Mesothelial cell of epicardium (in vitro differentiated cells): ENCODE measurements at places on chromosomes 1 and 21.

DNA sequence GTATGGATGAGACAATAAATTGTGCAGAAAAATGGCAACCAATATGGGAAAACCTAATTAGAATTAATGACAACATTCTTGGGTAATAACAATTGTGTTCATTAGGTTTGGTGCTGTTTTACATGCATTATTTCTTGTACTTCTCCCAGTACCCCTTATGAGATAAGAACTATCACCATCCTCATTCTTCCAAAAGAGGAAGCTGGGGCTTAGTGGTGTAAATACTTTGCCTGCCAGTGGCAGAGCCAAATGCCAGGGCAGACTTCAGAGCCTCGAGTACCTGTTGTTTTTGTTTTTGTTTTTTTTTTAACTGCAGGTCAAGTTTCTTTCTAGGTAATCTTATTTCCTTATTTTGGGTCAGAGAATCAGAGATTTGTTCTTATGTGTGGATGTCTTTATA lies 206.4 kb downstream of the RHOU start:
- H3K4me1 ChIP-seq = peaks cover 22% of the 10 kb centered on the region
- no peaks in the 10 kb centered on the region for H3K27me3 ChIP-seq
- no peaks in the 10 kb centered on the region for H3K36me3 ChIP-seq
- no peak overlapping the region for H3K27ac ChIP-seq
- no peak for DNase-seq

DNA sequence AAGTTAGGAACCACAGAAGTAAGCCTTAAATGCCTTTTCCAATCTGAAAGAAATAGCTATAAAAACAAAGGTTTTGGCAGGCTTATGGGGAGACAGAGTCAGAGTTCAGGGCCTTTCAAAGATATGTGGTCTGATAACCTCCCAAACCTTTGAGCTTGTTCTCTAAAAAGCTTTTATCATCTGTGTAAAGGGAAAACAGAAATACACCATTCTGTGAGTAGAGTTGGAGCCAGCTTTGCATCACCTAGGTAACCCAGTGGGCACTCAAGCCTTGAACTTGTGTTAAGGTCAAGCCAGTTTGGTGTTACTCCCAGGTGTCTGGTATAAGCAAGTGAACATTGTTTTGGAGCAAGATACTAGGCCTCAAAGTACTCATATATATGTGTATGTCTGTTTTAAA lies 50.1 kb downstream of the LAMC1 start:
- H3K27me3 ChIP-seq = no peaks in the 10 kb centered on the region
- no peaks in the 10 kb centered on the region for H3K36me3 ChIP-seq
- no peak for DNase-seq
- no peak overlapping the region for H3K27ac ChIP-seq

GRCh38 chr1:246784621-246785493 lies 60.6 kb downstream of the SCCPDH start:
- no peaks in the 10 kb centered on the region for H3K27me3 ChIP-seq
- H3K4me1 ChIP-seq = peaks cover 10% of the 10 kb centered on the region
- H3K4me3 ChIP-seq = no peak overlapping the region
- no peak for DNase-seq

DNA sequence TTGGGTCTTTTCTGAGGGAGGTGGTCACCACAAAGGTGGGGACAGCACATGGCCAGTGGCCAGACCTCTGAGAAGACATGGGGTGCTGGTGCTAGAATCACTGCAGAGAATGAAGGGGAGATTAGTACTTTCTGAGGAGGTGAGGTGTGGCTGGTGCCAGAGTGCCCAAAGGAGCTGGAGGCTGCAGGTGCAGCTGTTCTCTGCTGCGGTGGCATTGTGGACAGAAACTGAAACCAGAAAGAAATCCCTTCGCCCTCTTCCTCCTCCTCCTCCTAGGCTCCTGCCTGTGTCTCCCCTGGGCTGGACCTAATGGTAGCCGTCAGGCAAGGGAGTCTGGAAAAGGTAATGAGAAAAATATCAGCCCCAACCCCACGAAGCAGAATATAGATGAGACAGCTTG lies 261.7 kb downstream of the TM2D1 start:
- peaks cover 19% of the 10 kb centered on the region for H3K36me3 ChIP-seq
- no peak for DNase-seq
- no peaks in the 10 kb centered on the region for H3K27me3 ChIP-seq

DNA sequence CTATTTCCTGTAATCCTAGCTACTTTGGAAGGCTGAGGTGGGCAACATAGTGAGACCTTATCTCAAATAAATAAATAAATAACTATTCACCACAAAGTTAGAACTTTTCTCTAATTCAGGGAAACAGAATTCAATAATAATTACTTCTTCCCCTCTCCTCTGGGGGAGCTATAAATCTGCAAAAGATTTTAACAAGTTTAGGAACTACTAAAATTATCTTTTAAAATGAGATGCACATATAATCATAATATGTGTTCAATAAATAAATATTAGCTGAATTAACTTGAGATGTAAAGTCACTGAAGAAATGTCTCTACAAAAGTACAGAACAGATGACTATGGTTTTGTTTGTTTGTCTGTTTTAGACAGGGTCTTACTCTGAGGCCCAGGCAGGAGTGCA lies 14.1 kb downstream of the WDR47 start:
- DNase-seq = no peak
- no peak overlapping the region for H3K27ac ChIP-seq

DNA sequence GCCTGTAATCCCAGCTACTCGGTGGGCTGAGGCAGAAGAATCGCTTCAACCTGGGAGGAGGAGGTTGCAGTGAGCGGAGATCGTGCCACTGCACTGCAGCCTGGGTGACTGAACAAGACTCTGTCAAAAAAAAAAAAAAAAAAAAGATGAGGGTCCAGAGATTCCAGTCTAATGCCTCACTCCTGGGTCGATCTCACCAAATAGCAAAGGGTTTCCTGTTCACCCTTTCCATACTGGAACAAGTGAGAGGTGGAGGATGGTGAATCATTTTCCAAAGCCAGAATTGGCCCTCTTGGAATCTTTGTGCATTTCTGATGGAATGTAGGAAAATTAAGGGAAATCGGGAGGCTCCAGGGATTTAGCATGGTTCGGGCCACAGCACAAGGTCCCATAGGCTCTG lies 58.1 kb upstream of the ZNF648 start:
- H3K27ac ChIP-seq = no peak overlapping the region
- no peaks in the 10 kb centered on the region for H3K36me3 ChIP-seq
- H3K4me1 ChIP-seq = peaks cover 32% of the 10 kb centered on the region
- no peak overlapping the region for H3K4me3 ChIP-seq
- H3K27me3 ChIP-seq = no peaks in the 10 kb centered on the region

GRCh38 chr21:29194847-29195246 lies 64.4 kb downstream of the MAP3K7CL start:
- H3K4me3 ChIP-seq = no peak overlapping the region
- no peaks in the 10 kb centered on the region for H3K36me3 ChIP-seq
- H3K4me1 ChIP-seq = peaks cover 15% of the 10 kb centered on the region
- DNase-seq = no peak
- H3K27ac ChIP-seq = peak overlapping the region; percentile 19

DNA sequence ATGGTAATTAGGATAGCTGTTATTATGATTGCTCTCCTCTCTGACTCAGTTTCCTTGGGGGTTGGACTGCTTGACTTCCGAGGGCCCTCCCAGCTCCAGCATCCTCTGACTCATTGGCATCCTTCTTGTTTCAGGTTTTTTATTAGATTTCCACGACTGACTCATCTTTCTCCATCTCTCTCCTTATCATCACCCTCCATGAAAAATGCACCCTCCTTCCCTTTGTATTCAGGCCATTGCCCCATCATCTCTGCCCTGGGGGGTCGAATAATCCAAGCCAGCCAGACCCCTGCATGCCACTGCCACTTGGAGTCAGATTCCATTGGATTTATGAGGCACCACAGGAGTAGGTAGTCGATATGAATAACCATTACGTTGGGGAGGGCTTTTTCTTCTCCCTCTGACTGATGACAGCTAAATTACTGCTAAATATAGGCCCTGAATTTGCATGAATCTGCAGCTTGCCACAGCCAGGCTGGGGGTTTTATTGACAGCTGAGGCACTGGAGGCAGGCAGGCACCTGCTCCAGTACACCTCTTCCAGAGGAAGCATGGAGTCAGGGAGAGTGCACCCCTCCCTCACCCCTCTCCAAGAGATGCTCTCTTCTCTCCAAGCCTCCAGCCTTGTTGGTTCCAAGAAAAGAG lies 91.7 kb downstream of the C1orf94 start:
- H3K36me3 ChIP-seq = no peaks in the 10 kb centered on the region
- no peak for DNase-seq
- no peak overlapping the region for H3K4me3 ChIP-seq
- peaks cover 48% of the 10 kb centered on the region for H3K27me3 ChIP-seq
- no peak overlapping the region for H3K27ac ChIP-seq

GRCh38 chr21:44758781-44759627 lies 42.6 kb downstream of the UBE2G2 start:
- DNase-seq = peak; percentile 34
- no peak overlapping the region for H3K27ac ChIP-seq
- no peak overlapping the region for H3K4me3 ChIP-seq
- H3K27me3 ChIP-seq = no peaks in the 10 kb centered on the region
- H3K4me1 ChIP-seq = peaks cover 3% of the 10 kb centered on the region
- H3K36me3 ChIP-seq = peaks cover 5% of the 10 kb centered on the region

GRCh38 chr1:154906621-154907081 lies 29.9 kb downstream of the PMVK start:
- no peak overlapping the region for H3K4me3 ChIP-seq
- no peaks in the 10 kb centered on the region for H3K4me1 ChIP-seq
- H3K27ac ChIP-seq = no peak overlapping the region
- no peak for DNase-seq

DNA sequence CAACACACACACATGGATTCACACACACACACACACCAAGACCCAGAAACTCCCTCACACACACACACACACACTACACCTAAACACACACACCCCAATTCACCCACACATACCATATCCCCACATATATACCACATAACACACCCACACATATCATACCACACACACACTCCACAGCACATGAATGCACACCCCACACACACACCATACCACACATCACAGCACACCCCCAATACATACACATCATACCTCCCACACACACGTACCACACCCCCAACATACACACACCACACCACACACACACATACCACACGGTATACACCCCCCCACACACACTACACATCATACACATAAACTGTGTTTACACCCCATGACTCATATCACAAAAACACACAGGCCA lies 80.0 kb downstream of the DMRTB1 start:
- DNase-seq = no peak
- H3K4me1 ChIP-seq = peaks cover 16% of the 10 kb centered on the region
- H3K36me3 ChIP-seq = no peaks in the 10 kb centered on the region
- no peak overlapping the region for H3K4me3 ChIP-seq
- peaks cover 25% of the 10 kb centered on the region for H3K27me3 ChIP-seq

DNA sequence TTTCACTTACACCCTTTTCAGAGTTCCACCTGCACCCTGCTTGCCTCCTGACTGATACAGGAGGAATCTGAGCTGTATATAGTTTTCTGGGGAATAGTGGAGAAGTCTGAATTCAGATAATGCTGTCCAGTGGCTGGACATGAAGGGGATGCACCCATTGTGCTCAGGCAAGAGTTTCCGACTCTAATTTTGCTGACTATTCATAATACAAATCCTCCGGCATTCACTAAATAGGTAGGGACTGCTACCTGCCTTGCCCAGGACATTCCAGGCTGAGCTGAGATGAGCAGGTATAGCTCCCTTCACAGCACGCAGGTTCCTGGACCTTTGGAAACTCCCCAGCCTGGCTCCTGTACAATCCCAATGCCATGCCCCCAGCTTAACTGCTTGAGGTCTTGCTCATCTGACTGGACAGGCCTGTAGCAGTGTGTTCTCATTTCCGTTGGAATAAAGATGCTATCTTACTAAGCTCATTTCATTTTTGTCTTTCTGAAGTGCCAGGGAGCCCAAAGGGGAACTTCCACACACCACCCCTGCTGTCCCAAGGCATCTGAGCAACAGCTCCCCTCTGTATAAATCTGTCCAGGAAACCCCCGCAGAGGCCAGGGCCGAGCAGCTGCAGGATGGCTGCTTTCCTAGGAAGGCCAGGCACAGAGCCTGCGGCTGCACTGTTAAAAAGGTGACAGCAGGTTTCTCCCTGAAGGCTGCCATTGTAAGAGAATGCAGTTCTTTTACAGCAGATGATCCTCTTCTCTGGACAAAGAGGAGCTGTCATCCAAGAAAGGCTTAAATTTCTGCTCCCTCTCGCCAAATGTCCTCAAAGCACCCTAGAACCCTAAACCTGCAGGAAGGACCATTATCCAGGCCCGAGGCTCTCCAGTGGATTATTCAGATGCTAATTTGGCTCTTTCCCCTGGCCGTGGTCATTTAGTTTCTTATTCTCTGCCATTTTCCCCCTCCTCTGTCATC lies 21.7 kb upstream of the VASH2 start:
- peak overlapping the region; percentile 72 for H3K27ac ChIP-seq
- peaks cover 14% of the 10 kb centered on the region for H3K4me1 ChIP-seq
- H3K36me3 ChIP-seq = no peaks in the 10 kb centered on the region
- DNase-seq = no peak
- no peak overlapping the region for H3K4me3 ChIP-seq

GRCh38 chr1:228463559-228464455 lies 23.4 kb upstream of the RNF187 start:
- peaks cover 81% of the 10 kb centered on the region for H3K27me3 ChIP-seq
- peaks cover 28% of the 10 kb centered on the region for H3K4me1 ChIP-seq
- H3K36me3 ChIP-seq = no peaks in the 10 kb centered on the region
- H3K4me3 ChIP-seq = peak overlapping the region; percentile 78
- H3K27ac ChIP-seq = no peak overlapping the region

DNA sequence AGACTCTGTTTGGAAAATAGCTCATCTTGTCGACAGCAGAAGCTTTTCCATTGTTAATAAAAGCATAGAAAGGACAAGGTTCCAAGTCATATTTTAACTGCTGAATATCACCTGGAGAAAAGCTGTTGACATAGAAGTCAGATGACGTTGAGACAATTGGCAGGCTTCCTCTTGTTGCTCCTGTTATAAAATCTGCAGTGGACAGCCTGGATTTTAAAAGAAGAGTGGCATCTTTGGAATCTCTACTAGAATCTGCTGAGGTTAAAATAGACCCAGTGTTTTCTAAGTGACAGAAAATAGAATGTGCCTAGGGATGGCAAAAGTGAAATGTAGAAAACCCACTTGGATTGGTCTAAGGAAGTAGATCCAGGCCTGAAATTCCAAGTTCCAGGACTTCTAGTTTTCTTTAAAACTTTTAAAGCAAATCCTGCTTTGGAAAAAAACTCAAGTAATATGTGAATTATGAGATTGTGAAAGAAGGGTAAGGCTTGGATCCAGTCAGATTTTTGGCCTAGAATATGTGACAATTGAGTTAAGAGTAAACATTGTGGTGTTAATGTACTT lies 53.6 kb upstream of the NEXN start:
- H3K27me3 ChIP-seq = no peaks in the 10 kb centered on the region
- DNase-seq = no peak
- no peak overlapping the region for H3K4me3 ChIP-seq
- H3K27ac ChIP-seq = peak overlapping the region; percentile 59
- H3K4me1 ChIP-seq = peaks cover 36% of the 10 kb centered on the region

GRCh38 chr1:29470788-29471119 lies 234.4 kb downstream of the PTPRU start:
- DNase-seq = no peak
- H3K4me1 ChIP-seq = no peaks in the 10 kb centered on the region
- peaks cover 49% of the 10 kb centered on the region for H3K27me3 ChIP-seq
- H3K36me3 ChIP-seq = no peaks in the 10 kb centered on the region
